Esophagus mucosa (tissue), 1 donor: ENCODE measurements at places on chromosomes 12 and 14.
A peak's percentile ranks its signal among the peaks of the same experiment; 100 is the strongest.

DNA sequence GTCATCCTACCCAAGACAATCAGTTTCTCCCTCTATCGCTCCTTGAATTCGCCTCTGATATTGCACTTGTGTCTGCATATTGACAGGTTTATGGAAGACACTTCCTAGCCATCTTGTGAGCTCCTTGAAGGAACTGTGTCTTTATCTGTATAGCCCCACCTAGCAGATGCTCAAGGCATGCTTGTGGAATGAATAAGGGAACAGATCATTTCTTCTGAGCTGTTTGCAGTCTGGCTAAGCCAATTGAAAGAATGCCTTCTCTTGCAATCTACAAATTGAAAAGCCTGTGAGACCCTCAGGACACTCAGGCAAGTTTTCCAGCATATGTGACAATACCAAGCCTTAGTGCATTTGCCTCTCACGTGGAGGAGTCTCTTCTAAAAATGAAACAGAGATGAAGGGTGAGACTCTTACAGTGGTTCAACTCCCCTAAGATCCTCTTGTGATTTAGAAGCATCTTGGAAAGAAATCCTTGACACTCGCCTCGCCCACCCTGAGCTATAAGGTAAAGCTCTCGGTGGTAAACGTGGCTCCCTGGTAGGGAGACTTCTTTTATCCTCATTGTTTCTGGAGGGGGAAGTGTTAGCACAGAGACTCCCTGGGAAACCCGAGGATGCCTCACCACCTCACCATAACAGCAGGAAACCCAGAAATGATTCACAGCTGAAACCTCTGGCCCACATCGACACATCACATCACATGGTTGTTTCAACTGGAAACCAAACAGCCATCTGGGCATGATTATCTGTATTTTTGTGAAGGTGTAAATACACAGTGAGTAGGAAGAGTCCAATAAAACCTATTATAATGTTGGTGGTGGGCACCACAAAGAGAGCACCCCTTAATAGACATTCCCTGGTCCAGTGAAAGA lies 112.3 kb upstream of the BCL2L14 start:
- ATAC-seq = peak; percentile 58

GRCh38 chr14:70807898-70808415 lies 1.4 kb downstream of the MAP3K9 start:
- peak; percentile 18 for ATAC-seq

GRCh38 chr12:3436461-3437065 lies 54.4 kb upstream of the PRMT8 start:
- ATAC-seq = no peak

- ATAC-seq = peak; percentile 42
Measured at GRCh38 chr12:107402041-107403022, 283.3 kb upstream of the PWP1 start.

- ATAC-seq = no peak
Measured at GRCh38 chr14:96638041-96638855, 136.1 kb downstream of the PAPOLA start.

DNA sequence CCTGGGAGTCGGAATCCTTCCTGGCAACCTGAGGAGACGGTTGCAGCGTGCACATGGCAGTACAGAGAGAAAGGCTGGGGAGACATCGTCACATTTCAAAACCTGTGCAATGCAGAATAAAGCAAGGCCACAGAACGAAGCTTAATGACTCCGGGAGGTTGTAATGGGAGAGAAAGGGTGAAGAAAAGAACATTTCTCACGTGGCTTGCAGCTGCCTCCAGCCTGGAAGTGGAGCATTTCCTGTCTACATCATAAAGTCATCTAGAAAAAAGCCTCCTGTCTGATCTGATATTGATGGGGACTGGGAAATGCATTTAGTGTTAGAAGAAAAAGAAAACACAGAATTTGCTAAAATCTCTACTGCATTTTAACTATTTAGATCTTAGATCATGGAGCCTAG lies 209.3 kb downstream of the TMEM132C start:
- ATAC-seq = no peak

GRCh38 chr12:3030821-3031429 lies 46.3 kb upstream of the TSPAN9 start:
- ATAC-seq = peak; percentile 19

DNA sequence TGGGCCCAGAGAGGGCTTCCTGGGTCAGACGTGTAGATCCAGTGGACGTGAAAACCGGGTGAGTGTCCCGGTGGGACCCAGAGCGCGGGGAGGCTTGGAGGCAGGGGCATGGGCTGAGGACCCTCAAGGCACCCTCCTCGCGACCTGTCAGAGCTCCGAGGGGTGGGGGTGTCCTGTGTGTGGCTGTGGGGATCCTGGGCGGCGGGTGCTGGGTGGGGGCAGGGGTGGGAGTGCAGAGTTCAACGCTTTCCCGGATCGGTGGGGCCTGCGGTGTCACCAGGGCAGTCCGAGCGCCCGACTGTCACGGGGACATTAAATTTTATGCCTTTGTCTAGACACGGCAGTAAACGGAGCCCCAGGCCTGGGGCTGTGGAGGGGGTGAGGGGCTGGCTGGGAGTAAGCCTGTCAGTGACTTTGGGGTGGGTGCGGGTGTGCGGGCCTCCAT lies 1.0 kb downstream of the TMEM121 start:
- ATAC-seq = no peak

DNA sequence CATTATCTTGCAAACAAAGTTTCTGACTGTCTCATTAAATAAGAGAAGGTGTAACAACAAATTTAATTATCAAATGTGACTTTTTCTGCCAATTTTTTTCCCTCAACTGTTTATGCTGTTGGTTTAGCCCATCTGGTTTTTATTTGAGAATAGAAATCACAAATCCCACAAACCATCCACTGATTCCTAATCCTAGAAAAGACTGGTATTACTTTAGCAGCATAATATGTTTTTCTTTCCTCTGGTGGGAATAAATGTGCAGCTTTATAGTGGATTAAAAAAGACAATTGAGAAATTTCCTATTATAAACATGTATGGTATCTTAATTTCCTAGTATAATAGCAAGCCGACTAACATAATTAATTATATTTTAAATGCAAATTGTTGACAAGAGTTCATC lies 257.9 kb upstream of the FOXN3 start:
- no peak for ATAC-seq

DNA sequence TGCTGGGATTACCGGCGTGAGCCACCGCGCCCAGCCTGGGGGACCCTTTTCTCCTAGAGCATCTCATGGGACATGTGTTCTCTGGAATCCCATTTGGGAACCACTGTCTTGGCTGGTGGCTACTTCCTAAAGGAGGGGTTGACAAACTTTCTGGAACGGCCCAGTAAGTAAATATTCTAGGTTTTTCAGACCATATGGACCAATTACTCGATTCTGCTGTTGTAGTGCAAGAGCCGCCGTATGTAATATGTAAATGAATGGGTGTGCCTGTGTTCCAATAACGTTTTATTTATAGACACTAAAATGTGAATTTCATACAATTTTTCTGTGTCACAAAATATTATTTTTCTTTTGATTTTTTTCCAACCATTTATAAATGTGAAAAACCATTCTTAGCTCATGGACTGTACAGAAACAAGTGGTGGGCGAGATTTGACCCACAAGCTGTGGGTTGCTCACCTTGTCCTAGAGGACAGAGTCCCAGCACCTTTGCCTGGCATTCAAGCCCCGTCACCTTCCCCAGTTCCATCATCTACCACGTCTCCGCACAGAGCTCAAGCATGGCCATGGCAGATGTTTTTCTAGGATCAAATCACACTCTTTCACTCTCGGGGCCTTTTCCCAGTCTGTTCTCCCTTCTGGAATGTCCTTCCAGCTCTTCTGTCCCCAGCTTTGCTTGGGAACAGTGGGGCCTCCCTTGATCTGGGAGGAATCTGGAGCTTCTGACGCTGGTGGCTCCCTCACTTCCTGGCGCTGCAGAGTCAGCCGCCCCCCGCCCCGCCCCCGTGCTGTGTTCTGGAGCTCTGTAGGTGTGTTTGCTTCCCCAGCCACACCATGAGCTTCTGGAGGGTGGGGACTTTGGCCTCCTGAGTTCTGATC lies 17.9 kb upstream of the RCOR1 start:
- no peak for ATAC-seq

- ATAC-seq = no peak
Measured at GRCh38 chr14:105471297-105471821, 3.3 kb upstream of the CRIP2 start.

GRCh38 chr12:23455283-23455682 lies 494.2 kb downstream of the SOX5 start:
- ATAC-seq = no peak

- no peak for ATAC-seq
Measured at GRCh38 chr12:33967760-33968159, 54.5 kb upstream of the ALG10 start.

- ATAC-seq = no peak
Measured at GRCh38 chr12:109464642-109465351, 12.3 kb downstream of the KCTD10 start.
